ENCODE measurements at places on chromosomes 11 and 22.

- no peak for DNase-seq
Measured at GRCh38 chr11:18011633-18012032, 1.2 kb downstream of the SERGEF start.

GRCh38 chr11:134283461-134284230, 7.5 kb downstream of the GLB1L3 start:
- no peak for DNase-seq

DNA sequence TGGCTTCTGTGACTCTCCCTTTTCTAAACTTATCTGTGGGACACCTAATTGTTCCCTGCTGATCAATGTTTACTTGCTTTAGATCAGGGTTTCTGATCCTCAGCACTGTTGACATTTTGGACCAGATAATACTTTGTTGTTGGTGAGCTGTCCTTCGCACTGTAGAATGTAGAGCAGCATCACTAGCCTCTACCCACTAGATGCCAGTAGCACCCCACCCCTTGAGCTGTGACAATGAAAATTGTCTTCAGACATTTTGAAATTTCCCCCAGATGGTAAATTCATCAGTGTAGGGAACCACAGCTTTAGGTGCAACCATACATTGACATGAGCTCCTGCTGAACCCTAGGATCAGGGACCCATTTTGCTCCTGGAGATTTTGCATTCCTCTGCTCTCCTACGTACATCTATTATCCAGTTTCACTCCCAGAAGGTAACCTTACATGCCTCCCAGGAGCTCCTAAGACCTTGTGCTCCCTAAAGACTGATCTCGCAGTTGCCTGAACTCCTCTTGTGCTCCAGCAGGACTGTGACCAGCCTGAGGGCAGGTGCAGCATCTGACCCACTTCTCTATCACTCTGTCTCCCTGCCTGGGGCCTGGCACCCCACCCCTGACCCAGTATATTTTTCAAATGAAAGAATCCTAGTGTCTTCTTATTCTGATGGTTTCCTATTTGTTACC, 107.8 kb downstream of the FAR1 start:
- no peak for DNase-seq

- DNase-seq: no peak
Measured at GRCh38 chr11:113104691-113105251, 143.6 kb downstream of the NCAM1 start.
